ENCODE measurements at places on chromosomes 16 and 17. TPM values are rescaled to one million over a fixed set of nuclear protein-coding genes. Genes with fewer than 3 reads are reported as not detected.

- H3K27ac ChIP-seq: no peak overlapping the region
- H3K27me3 ChIP-seq: peaks cover 1% of the 10 kb centered on the region
- no peak for DNase-seq
- H3K4me3 ChIP-seq: no peak overlapping the region
- no peaks in the 10 kb centered on the region for H3K36me3 ChIP-seq
- H3K4me1 ChIP-seq: peaks cover 15% of the 10 kb centered on the region
Observed at GRCh38 chr17:35293151-35293847, 50.4 kb downstream of the SLFN5 start.

GRCh38 chr16:678858-679813 lies 1.1 kb upstream of the STUB1 start:
- peak overlapping the region; percentile 75 for H3K4me3 ChIP-seq
- H3K4me1 ChIP-seq: peaks cover 36% of the 10 kb centered on the region
- peak; percentile 61 for DNase-seq
- peaks cover 20% of the 10 kb centered on the region for H3K36me3 ChIP-seq

The DNAH17 gene
- 0.41 TPM for total RNA-seq

- no peak overlapping the region for H3K27ac ChIP-seq
- H3K27me3 ChIP-seq: no peaks in the 10 kb centered on the region
- no peaks in the 10 kb centered on the region for H3K36me3 ChIP-seq
- no peak for DNase-seq
- H3K4me3 ChIP-seq: no peak overlapping the region
- H3K4me1 ChIP-seq: no peaks in the 10 kb centered on the region
Observed at GRCh38 chr16:8474587-8474986, 115.7 kb downstream of the TMEM114 start.

DNA sequence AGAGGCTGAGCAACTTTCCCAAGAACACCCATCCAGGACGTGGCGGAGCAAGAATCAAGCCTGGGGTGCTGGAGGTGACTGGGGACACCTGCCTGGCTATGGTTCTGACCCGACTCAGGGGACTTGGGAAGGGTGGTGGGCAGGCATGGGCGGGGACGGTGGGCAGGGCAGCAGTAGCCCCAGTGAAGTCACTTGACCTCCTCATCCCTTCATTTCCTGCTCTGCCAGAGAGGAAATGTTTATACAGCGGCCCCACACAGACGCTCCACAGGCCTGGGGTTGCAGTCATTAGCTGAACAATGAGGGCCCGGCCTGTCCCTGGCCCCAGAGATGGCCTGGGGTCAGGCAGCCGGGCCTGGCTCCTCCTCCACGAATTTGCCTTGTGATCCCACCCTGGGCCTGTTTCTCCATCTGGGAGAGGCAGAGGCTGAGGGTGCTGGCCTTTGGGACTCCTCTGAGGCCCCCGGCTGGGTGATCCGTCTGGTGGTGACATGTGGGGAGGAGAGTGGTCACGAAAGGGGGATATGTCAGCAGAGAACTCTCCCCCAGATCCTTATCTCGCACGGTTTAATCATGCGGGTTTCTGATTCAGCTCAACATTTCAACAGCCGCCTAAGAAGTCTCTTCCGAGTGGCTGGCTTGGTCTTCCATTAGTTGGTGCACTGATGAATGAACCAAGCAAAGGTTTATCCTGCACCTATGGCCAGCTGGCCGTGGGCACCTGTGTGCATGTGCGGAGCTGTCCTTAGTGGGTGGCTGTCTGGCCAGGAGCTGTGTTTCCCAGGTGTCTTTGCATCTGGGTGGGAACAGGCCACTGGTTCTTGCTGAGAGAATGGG lies 175.9 kb downstream of the IRF8 start:
- H3K36me3 ChIP-seq: no peaks in the 10 kb centered on the region
- no peak overlapping the region for H3K4me3 ChIP-seq
- no peaks in the 10 kb centered on the region for H3K4me1 ChIP-seq
- H3K27ac ChIP-seq: no peak overlapping the region
- H3K27me3 ChIP-seq: peaks cover 20% of the 10 kb centered on the region

- no peak for DNase-seq
- no peak overlapping the region for H3K27ac ChIP-seq
- H3K4me3 ChIP-seq: no peak overlapping the region
- peaks cover 7% of the 10 kb centered on the region for H3K4me1 ChIP-seq
- H3K27me3 ChIP-seq: no peaks in the 10 kb centered on the region
Observed at GRCh38 chr17:10748531-10749181, 18.8 kb upstream of the TMEM220 start.

GRCh38 chr17:36092230-36092629 lies 2.3 kb upstream of the CCL3 start:
- H3K27me3 ChIP-seq: peaks cover 7% of the 10 kb centered on the region
- H3K4me1 ChIP-seq: peaks cover 63% of the 10 kb centered on the region
- DNase-seq: peak; percentile 77
- H3K36me3 ChIP-seq: peaks cover 7% of the 10 kb centered on the region
- H3K27ac ChIP-seq: peak overlapping the region; percentile 87
- H3K4me3 ChIP-seq: peak overlapping the region; percentile 31
